Frontal cortex (tissue), 4 donors: ENCODE measurements at places on chromosomes 2 and 18. TPM values are rescaled to one million over a fixed set of nuclear protein-coding genes. Genes with fewer than 3 reads are reported as not detected.

ACADL gene
- 8.2 TPM for total RNA-seq

OBSL1 gene
- total RNA-seq: 40.4 TPM

BOLL gene
- not detected for total RNA-seq

SPC25 gene
- total RNA-seq: 5.3 TPM

CD8A gene
- total RNA-seq: 1.2 TPM

SMYD1 gene
- total RNA-seq: not detected

PLGLB2 gene
- total RNA-seq: 0.41 TPM

FAM161A gene
- 29.8 TPM for total RNA-seq

ANO7 gene
- 0.41 TPM for total RNA-seq

FBXO36 gene
- total RNA-seq: 7.3 TPM

CAVIN2 gene
- total RNA-seq: 3.3 TPM

PTMA gene
- total RNA-seq: 958 TPM

MDH1B gene
- 4.5 TPM for total RNA-seq
